ENCODE measurements at places on chromosomes 2 and 18.

GRCh38 chr2:27958711-27959378 lies 68.3 kb downstream of the BABAM2 start:
- no peak for DNase-seq

DNA sequence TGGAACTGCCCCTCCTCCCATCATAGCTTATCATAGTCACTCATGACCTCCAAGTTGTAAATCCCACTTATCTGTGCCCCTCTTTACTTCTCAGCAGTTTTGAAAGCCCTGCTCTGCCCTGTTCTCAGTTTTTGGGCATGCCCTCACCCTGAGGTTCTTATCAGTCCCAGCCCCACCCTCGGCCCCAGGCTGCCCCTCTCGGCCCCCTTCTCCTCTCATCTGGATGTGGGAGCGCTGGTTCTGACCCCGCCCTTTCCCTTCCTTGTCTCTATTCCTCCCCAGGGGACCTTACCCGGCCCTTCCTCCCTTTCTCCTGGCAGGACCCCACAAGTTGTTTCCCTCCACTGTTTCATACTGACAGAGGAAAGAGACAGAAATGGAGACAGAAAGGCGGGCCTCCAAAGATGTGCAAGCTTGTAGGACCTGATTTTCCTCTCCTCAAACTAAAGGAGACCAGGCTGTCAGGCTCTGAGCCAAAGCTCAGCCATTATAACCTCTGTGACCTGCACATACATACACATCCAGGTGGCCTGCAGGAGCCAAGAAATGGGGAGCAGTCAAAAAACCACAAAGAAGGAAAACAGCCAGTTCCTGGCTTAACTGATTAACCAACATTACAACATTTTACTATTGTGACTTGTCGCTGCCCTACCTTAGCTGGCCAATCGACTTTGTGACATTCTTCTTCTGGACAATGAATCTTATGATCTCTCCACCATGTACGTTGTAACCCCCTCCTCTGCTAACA lies 171.0 kb upstream of the HS6ST1 start:
- DNase-seq = no peak

- DNase-seq = no peak
Observed at GRCh38 chr2:195411219-195411687, 245.8 kb upstream of the SLC39A10 start.

GRCh38 chr2:1053786-1054185 lies 103.1 kb downstream of the SNTG2 start:
- DNase-seq = no peak

GRCh38 chr18:13465124-13465446 lies 246.5 kb downstream of the LDLRAD4 start:
- no peak for DNase-seq

DNA sequence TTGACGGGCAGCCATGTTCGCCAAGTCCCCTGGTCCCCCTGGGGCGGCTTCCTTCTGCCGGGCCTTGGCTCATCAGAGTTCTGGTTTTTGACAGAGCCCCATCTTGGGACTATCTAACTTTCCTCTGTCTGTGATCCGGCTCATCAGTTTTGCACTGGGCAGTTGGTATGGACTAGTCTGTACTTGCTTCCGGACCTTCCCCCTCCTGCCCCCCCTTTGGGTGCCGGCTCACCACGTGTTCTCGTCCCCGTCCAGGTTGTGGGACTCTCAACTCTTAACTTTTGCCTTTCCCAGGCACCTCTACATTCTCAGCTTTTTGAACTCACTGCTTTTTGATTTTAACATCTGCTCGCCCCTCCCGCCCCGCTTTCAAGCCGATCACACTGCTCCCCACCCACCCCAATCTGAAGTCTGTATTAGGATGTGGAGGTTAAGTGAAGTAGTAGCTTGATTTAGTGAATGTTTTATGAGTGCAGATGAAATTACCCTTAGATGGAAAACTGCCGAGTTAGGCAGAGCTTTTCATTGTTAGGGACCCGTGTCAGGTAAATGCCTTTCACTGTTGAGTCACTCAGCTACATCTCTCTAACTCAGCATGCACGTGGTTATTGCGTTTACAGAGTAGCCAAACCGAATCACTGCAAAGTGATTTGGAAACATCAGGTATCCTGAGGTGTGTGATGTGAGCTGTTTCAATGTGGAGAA lies 874 bp downstream of the WDR43 start:
- DNase-seq = no peak
